ENCODE measurements at places on chromosomes 7 and 10.

GRCh38 chr7:125568799-125569198 is 639.2 kb upstream of the POT1 start:
- DNase-seq = no peak

- no peak for DNase-seq
These were observed 207.6 kb upstream of the TMEM72 start for GRCh38 chr10:44703241-44704155.

- DNase-seq = no peak
These were observed 163.2 kb downstream of the EBF3 start for GRCh38 chr10:129800796-129801340.

DNA sequence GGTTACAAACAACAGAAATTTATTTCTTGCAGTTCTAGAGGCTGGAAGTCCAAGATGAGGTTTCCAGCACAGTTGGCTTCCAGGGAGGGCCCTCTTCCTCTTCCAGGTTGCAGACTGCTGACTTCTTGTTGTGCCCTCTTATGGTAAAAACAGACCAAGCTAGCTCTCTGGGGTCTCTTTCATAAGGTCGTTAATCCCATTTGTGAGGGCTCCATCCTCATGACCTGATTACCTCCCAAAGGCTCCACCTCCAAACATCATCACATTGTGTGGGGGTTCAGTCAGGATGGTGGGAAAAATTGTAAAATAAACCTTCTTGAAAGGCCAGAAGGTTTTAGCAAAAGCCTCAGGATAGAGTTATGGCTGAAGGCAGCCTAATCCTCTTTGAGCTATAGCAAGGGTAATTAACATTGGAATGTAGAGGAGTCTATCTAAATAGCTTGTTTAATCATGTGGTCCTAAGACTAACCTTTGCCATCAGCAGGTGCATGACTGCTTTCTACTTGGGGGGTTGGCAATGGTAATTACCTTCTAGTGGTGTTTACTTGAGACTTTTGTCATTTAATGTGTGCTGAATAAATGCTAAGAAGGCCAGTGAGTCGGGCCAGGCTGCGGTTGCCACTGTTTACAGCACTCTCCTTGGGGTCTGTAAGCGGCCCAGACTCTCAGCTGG is 80.8 kb downstream of the PPP1R17 start:
- no peak for DNase-seq

- DNase-seq = no peak
These were observed 42.8 kb downstream of the CTTNBP2 start for GRCh38 chr7:117830422-117830954.

GRCh38 chr7:2100278-2101208 is 132.2 kb downstream of the MAD1L1 start:
- DNase-seq = no peak

- DNase-seq = no peak
These were observed 230.8 kb downstream of the SKAP2 start for GRCh38 chr7:26633557-26633956.

- DNase-seq = no peak
These were observed 34.0 kb downstream of the MINDY4 start for GRCh38 chr7:30805081-30805691.

DNA sequence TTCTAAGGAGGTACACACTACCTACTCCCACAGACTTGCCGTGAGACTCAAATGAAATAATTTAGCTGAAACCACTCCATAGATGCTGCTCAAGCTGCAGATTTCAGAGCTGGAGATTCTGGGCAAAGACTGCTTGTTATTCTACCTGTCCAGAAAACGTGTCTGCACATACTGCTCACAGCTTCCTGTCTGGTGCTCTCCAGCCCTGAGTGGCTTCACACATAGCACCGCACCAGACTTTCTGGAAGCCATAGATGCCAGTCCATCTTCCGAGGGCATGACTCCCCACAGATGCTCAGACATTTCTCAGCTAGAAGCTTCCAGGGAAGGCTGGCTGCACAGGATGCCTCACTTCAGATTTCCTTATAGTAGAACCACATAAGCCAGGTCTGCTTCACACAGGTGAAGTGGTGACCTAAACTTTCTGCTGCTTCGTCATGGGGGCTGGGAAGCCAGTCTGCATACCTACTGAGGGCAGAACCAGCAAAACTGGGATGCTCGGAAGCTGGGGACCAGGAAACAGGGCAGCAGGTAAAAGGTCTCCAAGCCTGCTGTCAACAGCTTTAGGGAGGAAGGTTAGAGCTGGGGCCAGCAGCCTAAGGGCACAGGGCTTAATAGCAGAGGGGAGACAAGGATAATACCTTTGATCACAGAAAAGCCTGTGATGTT is 18.2 kb downstream of the CCDC6 start:
- DNase-seq = no peak

- DNase-seq = no peak
These were observed 66.6 kb downstream of the ADARB2 start for GRCh38 chr10:1670541-1671365.

- no peak for DNase-seq
These were observed 25.0 kb downstream of the EGFR start for GRCh38 chr7:55043691-55044370.

- no peak for DNase-seq
These were observed 48.2 kb downstream of the GSAP start for GRCh38 chr7:77367976-77368375.

GRCh38 chr7:24757353-24758275 is at the start of gene GSDME:
GSDME (minus strand) TSS chr7:24757464; CDS start chr7:24749774, 7,690 bp downstream.
- peak; percentile 18 for DNase-seq

DNA sequence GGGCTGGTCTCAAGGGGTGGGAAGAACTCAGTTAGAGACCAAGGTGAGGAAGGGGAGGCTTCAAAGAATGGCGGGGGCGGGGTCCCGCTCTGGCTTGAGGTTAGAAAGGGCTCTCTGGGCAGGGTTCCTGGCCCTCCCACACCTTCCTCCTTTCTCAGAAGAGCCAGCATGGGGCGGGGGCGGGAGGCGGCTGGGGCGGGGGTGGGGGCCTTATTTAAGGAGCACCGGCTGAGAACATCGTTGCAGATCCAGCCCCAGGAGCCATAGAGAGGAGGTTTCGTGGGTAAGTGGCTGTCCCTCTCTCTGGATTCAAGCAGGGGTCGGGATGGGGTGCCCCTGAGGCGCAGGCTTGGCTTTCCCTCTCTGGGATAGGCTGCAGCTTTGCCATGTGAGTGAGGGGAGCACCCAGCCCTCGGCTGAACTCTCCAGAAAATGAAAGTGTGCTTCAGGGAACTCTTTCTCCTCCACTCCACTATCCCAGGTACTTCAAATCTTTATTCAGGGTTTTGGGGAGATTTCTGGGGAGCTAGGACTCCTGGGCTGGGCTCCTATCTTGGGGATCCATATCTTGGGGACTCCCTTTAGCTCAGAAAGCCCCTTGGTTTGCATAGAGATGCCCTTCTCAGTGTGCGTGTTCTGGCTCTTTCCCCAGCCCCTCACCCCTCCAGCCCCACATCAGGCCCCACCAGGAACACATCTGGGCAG is 3.3 kb upstream of the CUEDC2 start:
- no peak for DNase-seq

DNA sequence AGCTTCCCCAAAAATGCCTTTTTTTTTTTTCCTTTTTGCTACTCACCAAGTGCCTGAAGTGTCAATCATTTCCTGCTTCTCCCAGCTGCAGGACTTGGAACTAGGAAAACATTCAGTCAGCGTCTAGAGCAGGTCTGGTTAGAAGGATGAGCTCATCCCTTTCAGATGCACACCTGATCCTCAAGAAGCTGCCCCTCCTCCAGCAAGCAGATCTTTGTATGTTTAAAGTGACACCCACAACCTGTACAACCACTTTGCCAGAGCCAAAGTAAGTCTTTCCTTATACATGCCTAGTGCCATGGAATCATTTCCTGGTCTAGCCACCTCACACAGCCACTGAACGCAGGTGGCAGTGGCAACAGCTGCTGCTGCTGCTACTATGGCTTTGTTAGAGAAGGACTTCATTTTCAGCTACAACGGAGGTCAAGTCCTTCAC is 10.4 kb upstream of the USP54 start:
- no peak for DNase-seq

DNA sequence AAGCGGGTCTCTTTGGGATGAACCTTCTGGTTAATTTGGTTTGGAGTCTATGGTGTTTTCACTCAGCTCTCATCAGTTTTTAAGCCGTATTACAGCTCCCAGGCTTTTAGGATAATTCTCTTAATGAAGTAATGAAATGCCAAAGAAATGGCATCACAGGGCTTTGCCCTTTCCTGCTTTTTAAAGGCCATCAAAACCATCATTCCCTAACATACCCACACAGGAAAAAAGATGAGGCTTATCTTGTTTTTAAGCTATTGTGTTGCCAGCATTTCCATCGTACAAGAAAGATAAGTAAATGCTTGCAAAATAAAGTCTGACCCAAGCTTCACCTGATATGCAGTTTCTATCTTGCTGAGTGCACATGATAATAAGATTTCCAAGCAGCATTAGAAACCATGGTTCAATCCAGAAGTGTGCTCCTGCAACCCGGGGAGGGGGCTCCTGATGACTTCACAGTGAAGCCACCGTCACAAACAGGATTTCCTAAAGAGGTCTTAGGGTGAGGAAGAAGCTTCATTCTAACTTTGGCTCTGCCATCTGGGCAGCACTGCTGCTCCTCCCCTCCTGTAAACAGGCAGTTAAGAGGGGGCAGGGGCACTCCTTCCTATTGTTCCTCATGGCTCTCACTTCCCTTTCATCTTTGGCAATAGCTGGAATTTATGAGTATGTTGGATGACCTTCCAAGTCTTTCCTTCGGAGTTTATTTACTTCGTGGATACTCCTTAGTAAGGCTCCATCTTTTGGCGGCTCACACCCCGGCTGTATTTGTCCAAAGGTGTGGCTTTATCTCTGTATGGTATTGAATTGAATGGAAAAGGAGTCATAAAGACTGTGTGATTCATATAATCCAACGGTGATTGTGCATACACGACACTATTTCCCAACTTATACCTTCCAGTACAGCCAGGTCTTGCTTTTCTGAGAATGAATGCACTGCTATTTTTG is 55.2 kb upstream of the FAM133B start:
- DNase-seq = no peak

DNA sequence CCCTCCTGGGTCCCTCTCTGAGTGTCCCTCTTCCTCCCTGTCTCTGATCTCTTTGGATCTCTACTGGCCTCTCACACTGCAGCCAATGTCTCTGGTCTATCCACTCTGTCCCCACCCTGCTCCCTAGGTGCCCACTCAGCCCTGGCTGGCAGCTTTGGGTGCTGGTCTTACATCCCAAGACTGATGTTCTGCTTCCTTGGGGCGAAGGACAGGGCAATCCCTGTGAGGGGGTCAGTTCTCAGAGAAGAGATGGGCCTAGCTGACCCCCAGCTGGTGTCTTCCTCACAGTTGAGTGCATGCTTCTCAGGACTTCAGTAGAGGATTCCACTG is 51.7 kb upstream of the CAMK2B start:
- no peak for DNase-seq

DNA sequence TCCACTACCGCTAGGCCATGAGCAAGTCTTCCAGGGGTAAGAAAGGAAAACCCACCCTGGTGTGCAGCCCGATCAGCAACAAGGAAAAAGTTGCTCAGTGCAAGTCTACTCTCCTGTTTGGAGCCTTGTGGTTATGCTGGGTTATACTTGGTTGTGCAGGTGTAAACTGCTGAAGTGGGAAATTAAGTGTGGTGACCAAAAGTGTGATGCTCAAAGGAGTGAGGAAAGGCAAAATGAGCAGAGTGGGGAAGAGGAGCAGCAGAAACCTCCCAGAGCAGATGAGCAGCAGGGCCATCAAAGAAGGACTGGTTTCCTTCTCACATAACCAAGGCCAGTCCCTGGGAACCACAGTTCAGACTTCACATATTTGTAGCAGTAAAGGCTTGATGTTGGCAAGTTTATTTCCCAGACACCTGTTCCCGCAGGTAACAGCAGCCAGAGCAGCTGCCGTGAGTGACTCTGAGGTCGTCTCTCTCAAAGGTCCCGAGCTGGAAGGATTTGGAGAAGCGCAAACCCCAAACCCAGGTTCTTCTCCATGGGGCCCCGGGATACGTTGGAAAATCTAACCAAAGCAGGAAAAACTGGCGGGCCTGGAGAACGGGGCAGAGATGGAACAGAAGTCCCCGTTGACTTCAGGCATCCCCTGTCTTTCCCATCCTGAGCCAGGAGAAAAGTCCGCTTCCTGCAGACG is 607 bp upstream of the SMO start:
- DNase-seq = no peak

DNA sequence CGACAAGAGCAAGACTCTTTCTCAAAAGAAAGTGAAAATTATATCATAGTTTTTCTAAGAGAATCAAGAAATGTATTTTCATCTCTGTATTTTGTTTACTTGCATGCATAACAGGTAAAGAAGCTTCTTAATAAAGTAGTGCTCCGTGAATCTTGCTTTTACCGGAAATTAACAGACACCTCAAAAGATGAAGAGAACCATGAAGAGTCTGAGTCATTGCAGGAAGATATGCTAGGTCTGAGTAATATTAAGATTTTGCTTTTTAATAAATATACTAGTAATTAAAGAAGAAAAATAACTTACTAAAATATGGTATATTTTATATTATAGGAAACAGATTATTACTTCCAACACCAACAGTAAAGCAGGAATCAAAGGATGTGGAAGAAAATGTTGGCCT is 39.5 kb upstream of the STOX1 start:
- no peak for DNase-seq

- DNase-seq = no peak
These were observed 6.9 kb upstream of the ZNF138 start for GRCh38 chr7:64787295-64787694.

GRCh38 chr7:30266686-30267085 is 17.7 kb upstream of the ZNRF2 start:
- no peak for DNase-seq

DNA sequence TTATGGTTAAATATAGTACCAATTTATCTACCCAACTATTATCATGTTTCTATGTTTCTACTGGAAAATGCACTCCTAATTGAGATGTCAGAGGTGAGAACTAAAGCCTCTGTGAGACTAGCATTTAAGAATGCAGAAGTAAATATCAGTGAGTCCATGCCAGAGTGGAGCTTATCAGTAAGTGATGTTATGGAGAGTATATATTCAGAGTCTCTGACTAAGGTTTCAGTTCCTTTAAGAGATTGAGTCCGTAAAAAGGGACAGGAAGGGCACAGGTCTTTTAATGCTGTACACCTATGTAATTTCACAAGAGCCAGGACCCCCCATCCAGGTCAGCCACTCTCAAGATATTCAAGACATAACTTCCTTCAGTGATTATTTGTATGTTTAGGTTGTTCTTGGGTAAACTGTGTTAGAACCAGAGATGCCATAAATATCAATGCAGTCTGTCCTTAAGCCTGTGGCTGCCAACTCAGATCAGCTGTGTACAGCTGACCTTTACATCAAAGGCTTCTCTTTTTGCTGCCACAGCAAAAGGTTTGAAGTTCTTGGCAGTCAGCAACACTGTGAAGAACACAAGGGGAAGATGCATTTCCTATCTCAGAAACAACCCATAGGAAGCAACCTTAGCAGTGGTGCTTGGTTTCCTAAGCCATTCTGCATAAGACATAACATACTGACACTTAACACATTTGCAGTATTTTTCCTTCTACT is 244.8 kb downstream of the BICC1 start:
- no peak for DNase-seq

GRCh38 chr7:39333701-39334100 is 232.5 kb upstream of the YAE1 start:
- no peak for DNase-seq

- DNase-seq = no peak
These were observed 160.8 kb downstream of the XPNPEP1 start for GRCh38 chr10:109762555-109762954.

GRCh38 chr10:97648562-97649404 is 8.3 kb downstream of the PI4K2A start:
- DNase-seq = no peak
